Naive thymus-derived CD8-positive, alpha-beta T cell (primary cell): ENCODE measurements at places on chromosomes 1 and 21. TPM values are rescaled to one million over a fixed set of nuclear protein-coding genes. Genes with fewer than 3 reads are reported as not detected.
A peak's percentile ranks its signal among the peaks of the same experiment; 100 is the strongest.

- peaks cover 7% of the 10 kb centered on the region for H3K27me3 ChIP-seq
- no peak overlapping the region for H3K4me3 ChIP-seq
- no peaks in the 10 kb centered on the region for H3K36me3 ChIP-seq
- no peak for DNase-seq
- H3K27ac ChIP-seq: no peak overlapping the region
- H3K4me1 ChIP-seq: no peaks in the 10 kb centered on the region
These were observed 61.8 kb upstream of the DNAH14 start for GRCh38 chr1:224867715-224868114.

DNA sequence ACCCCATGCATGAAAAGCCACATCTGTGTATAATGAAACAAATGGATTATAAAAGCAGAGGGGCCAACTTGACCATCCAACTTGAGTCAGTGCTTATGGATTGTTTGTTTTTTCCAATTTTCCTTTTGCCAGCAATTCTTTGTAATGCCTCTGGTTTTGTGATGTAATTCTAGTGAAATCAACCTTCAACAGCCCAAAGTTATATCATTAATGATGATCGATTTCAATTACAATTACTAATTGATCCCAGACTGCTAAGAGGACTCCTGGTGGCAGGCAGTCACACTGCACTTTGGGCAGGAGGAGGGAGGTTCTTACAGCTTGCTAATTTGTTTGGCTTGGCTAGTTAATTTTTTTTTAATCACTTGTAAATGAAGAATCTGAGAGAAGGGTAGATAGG is 552.3 kb downstream of the NUF2 start:
- H3K27me3 ChIP-seq: no peaks in the 10 kb centered on the region
- H3K4me3 ChIP-seq: no peak overlapping the region
- H3K27ac ChIP-seq: no peak overlapping the region

DNA sequence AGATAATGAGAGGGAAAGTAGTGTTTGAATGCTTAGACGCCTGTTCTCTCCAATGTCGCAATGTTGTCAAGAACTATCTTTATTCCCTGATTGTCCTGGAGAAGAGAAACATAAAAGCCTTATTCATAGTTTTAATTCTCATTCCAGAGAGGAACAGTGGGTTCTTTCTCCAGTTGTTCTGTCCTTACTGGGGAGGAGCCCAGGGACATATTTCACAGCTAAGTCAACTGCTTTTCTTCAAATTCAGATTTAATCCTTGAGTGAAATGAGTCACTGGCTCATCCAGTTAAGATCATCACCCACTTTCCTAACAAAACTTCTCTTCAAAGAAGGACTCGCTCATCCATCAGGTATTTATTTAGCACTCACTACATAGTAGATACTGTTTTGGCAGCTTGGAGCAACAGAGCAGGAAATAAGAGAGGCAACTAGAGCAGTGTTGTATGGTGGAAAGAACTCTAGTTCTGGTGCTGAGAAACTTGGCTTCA is 365.7 kb upstream of the USP24 start:
- H3K4me1 ChIP-seq: no peaks in the 10 kb centered on the region
- no peak overlapping the region for H3K27ac ChIP-seq
- peaks cover 9% of the 10 kb centered on the region for H3K27me3 ChIP-seq
- H3K4me3 ChIP-seq: no peak overlapping the region
- DNase-seq: no peak

GRCh38 chr21:26140926-26141325 is 29.6 kb downstream of the APP start:
- no peak for DNase-seq
- H3K27ac ChIP-seq: no peak overlapping the region
- H3K4me1 ChIP-seq: peaks cover 8% of the 10 kb centered on the region
- H3K27me3 ChIP-seq: no peaks in the 10 kb centered on the region

- peak; percentile 5 for DNase-seq
- peak overlapping the region; percentile 5 for H3K4me3 ChIP-seq
- no peaks in the 10 kb centered on the region for H3K36me3 ChIP-seq
- no peaks in the 10 kb centered on the region for H3K4me1 ChIP-seq
- H3K27me3 ChIP-seq: peaks cover 21% of the 10 kb centered on the region
- no peak overlapping the region for H3K27ac ChIP-seq
These were observed 35.0 kb upstream of the VWA5B1 start for GRCh38 chr1:20255666-20256065.

GRCh38 chr1:196114193-196114592 is 494.0 kb downstream of the KCNT2 start:
- H3K4me1 ChIP-seq: no peaks in the 10 kb centered on the region
- no peak overlapping the region for H3K4me3 ChIP-seq
- no peak overlapping the region for H3K27ac ChIP-seq
- no peaks in the 10 kb centered on the region for H3K27me3 ChIP-seq
- H3K36me3 ChIP-seq: no peaks in the 10 kb centered on the region

DNA sequence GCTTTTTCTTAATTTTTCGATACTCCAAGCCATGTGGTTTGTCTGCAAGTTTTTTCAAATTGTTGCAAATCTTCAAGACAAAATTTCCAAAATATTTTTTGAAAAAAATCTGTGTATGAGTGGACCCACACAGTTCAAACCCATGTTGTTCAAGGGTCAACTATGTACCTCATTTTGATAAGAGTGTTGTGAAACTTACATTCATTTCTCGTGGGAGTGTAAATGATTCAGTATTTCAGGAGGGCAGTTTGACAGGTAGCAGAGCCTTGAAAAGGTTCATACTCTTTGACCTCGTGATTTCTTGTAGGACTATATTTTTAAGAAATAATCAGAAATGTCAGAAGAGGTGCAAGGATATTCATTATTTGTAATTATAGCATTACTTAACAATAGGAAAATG is 68.0 kb downstream of the ANGPTL1 start:
- no peak overlapping the region for H3K27ac ChIP-seq
- H3K4me1 ChIP-seq: peaks cover 1% of the 10 kb centered on the region
- H3K36me3 ChIP-seq: peaks cover 24% of the 10 kb centered on the region
- no peak overlapping the region for H3K4me3 ChIP-seq

DNA sequence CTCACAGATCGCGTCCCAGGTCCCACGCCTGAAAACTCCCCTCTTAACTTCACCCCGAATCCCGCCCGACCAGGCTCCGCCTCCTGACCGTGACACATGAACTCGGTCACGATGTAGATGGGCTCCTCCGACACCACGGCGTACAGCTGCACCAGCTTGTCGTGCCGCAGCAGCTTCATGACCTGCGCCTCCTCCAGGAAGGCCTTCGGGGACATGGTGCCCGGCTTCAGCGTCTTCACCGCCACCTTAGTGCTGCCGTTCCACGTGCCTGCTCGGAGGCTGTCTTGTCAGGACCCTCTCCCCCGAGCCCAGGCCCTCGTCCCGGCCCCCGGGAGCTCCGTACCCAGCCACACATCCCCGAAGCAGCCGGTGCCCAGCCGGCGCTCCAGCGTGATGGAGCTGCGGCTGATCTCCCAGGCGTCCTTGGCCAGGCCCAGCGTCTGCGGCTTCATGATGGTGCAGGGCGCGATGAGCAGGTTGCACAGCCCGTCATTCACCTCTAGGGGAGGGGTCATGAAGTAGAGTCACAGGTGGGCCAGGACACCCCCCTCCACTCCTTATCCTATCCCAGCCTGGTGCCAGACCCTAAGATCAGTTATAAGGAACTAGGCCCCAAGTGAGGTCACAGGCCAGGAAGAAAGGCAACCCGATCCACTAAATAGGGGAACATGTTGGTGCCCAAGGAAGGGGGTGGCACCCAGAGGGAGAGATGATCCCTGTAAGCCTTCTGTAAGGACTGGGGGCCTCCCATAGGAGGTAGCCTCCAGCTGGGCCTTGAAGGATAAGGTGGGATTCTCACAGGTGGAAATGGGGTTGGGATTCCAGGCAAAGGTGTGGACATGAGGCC is 11.6 kb upstream of the AHDC1 start:
- peaks cover 41% of the 10 kb centered on the region for H3K4me1 ChIP-seq
- no peaks in the 10 kb centered on the region for H3K36me3 ChIP-seq
- peak overlapping the region; percentile 87 for H3K27ac ChIP-seq
- no peak for DNase-seq
- no peak overlapping the region for H3K4me3 ChIP-seq
- H3K27me3 ChIP-seq: no peaks in the 10 kb centered on the region

- no peak overlapping the region for H3K4me3 ChIP-seq
- H3K4me1 ChIP-seq: no peaks in the 10 kb centered on the region
- H3K27ac ChIP-seq: no peak overlapping the region
- DNase-seq: no peak
- H3K36me3 ChIP-seq: no peaks in the 10 kb centered on the region
- peaks cover 12% of the 10 kb centered on the region for H3K27me3 ChIP-seq
These were observed 131.5 kb upstream of the CTTNBP2NL start for GRCh38 chr1:112264553-112264952.

- H3K4me1 ChIP-seq: no peaks in the 10 kb centered on the region
- H3K27me3 ChIP-seq: no peaks in the 10 kb centered on the region
- H3K27ac ChIP-seq: no peak overlapping the region
These were observed 37.0 kb downstream of the NDUFS5 start for GRCh38 chr1:39063191-39063590.

- H3K27ac ChIP-seq: no peak overlapping the region
- peaks cover 2% of the 10 kb centered on the region for H3K4me1 ChIP-seq
- H3K27me3 ChIP-seq: peaks cover 35% of the 10 kb centered on the region
- no peak for DNase-seq
- peak overlapping the region; percentile 71 for H3K4me3 ChIP-seq
- H3K36me3 ChIP-seq: no peaks in the 10 kb centered on the region
These were observed 1.8 kb downstream of the NHLH2 start for GRCh38 chr1:115839029-115839678.

DNA sequence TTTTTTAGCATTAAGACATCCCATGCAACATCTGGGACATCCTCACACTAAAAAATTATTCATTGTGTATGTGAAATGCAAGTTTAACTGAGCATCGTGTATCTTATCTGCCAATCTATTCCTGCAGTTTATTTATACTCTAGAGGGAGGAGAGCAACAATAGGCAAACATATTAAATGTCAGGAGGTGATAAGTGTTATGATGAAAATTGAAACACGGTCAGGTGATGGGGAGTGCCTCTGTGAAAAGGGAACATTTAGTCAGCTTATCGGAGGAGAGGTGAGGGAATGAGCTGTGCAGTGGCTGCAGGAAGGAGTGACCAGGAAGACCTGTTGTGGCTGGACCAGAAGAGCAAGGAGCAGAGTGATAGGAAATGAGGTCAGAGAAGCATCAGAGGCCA is 775 bp upstream of the EFCAB14 start:
- peak overlapping the region; percentile 95 for H3K27ac ChIP-seq
- H3K27me3 ChIP-seq: no peaks in the 10 kb centered on the region
- peak overlapping the region; percentile 92 for H3K4me3 ChIP-seq
- no peak for DNase-seq

DNA sequence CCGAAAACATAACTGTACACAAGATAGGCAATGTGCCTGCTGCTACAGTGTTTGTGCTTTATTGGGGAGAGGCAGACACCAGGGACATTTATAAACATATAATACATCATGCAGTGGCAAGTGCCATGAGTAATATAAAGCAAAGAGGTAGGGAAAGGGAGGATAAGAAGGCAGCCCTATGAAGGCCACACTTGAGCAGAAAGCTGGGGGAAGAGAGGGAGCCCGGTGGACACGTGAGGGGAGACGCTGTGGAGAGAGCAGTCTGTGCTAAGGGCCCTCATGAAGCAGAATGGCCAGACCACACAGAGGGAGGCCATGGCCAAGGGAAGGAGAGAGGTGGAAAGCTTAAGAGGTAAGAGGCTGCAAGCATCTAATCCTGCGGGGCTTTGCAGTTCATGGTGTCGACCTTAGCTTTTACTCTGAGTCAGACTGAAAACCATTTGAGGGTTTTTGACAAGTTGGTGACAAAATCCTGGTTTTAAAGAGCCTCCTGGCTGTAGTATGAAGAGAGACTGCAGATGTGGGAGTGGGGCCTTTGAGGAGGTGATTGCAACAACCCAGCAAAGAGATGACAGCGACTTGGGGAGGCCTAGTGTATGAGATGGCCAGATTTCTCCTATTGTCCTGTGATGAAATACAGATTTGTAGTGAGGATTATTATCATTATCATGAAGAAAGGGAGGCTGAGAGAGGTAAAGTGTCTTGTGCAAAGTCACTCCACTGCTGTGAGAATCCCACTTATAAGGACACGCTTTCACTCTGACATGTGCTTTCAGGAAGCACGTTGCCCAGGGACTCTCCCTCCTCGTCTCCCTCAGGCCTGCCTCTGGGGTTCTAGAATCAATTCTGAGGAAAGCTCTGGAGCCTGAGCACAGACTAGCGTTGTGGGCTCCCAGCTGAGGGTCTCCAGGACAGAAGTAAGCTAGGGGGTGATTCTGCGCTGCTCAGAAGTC is 192.9 kb downstream of the RHOU start:
- H3K27ac ChIP-seq: no peak overlapping the region
- H3K27me3 ChIP-seq: no peaks in the 10 kb centered on the region
- DNase-seq: no peak
- no peak overlapping the region for H3K4me3 ChIP-seq

- H3K4me1 ChIP-seq: peaks cover 6% of the 10 kb centered on the region
- no peaks in the 10 kb centered on the region for H3K36me3 ChIP-seq
- no peaks in the 10 kb centered on the region for H3K27me3 ChIP-seq
- no peak overlapping the region for H3K4me3 ChIP-seq
These were observed 584 bp downstream of the TINAGL1 start for GRCh38 chr1:31576743-31577455.

DNA sequence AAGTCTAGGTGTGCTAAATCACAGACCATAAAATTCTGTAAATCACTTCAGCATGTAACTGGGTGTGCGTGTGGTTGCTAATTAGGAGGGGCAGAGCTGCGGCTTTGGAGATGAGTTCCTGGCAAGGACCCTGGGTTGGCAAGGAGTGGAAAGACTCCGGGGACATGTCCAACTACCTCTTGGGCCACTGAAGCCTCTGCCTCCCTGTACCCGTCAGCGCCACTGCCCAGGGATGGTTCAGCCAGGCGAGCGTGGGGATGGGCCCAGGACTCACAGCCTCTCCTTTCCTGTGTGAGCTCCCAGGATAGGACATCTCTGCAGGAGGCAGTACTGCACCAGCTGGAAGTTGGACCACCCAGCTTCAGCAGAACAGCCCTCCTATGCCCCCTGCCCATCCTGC is 386.4 kb upstream of the VAMP3 start:
- no peak overlapping the region for H3K4me3 ChIP-seq
- H3K4me1 ChIP-seq: no peaks in the 10 kb centered on the region
- no peak overlapping the region for H3K27ac ChIP-seq
- DNase-seq: no peak
- H3K27me3 ChIP-seq: peaks cover 17% of the 10 kb centered on the region
- H3K36me3 ChIP-seq: no peaks in the 10 kb centered on the region

GRCh38 chr1:117802531-117803257 is 126.7 kb downstream of the GDAP2 start:
- no peak overlapping the region for H3K27ac ChIP-seq
- H3K36me3 ChIP-seq: no peaks in the 10 kb centered on the region
- peaks cover 21% of the 10 kb centered on the region for H3K27me3 ChIP-seq
- no peaks in the 10 kb centered on the region for H3K4me1 ChIP-seq
- DNase-seq: no peak
- H3K4me3 ChIP-seq: no peak overlapping the region

- H3K4me1 ChIP-seq: peaks cover 21% of the 10 kb centered on the region
- no peak overlapping the region for H3K27ac ChIP-seq
These were observed 3.1 kb downstream of the MORN1 start for GRCh38 chr1:2388004-2388913.

Gene NSL1
- 65.3 TPM for polyA plus RNA-seq

Gene KIF26B
- polyA plus RNA-seq: not detected

Gene OR2T4
- polyA plus RNA-seq: not detected

Gene VHLL
- not detected for polyA plus RNA-seq

Gene PDE4DIP
- polyA plus RNA-seq: 14.1 TPM

Gene RAB3B
- 0.01 TPM for polyA plus RNA-seq

Gene CHODL
- 0.30 TPM for polyA plus RNA-seq

Gene CLDN17
- not detected for polyA plus RNA-seq

Gene NBPF4
- not detected for polyA plus RNA-seq

Gene PADI1
- polyA plus RNA-seq: not detected
